ENCODE measurements at places on chromosomes 5 and 9.

- DNase-seq = no peak
These were observed 137.4 kb upstream of the DMAC1 start for GRCh38 chr9:7936996-7937395.

DNA sequence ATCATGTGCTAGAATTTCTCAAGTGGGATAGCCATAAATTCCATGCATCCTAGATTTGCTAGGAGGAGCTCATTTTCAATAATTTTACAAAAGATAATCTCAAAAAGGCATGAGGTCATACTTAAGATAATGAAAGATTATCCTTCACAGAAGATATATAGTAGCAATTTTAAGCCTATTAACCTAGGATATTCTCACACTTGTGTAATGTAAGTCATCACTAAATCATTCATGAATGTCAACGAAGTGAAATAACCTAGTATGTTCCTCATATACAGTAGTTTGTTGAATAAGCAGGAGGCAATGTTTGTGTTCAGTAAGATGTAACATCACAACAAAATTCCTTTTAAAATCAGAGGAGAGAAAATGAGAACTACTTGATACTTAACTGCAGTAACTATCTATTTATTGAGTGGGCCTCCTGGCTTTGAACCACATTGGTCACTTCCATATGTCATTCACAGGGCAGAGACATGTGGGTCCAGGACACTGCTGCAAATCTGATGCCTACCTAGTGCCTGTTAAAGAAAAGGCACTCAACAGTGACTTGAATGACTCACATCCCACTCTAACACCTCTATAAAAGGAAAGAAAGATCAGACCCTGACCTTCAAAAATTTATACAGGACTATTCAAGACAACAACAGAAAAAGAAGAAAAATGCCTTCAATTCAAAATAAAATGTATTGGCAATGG lies 8.2 kb downstream of the LIFR start:
- DNase-seq = no peak

DNA sequence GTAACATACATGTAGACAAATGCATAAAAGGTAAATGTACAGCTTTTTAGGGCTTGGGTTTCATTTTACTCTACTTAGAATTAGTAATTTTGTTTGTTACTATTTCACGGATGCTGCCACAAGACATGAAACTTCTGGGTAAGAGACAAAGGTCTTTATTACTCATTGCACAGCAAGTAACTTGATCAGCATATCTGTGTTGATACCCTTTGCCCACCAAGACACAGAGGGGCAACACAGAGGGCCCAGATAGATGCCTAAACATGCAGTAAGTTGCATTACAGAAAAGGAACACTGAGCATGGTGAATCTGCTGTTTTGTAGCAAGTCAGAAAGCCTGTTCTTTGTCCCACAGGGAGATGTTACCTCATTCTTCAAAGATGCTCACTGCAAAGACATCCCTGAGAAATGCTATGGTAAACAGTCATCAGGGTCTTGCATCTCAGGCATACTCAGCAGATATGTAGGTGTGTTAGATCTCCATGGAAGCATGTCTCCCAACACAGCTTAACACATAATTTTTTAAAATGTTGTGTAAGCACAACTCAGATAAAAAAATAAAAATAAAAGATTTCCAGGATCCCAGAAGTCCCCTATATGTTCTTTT lies 10.3 kb downstream of the ITGA2 start:
- no peak for DNase-seq

GRCh38 chr5:75152860-75153259 lies 83.8 kb downstream of the ANKRD31 start:
- DNase-seq = no peak

- no peak for DNase-seq
These were observed 42.1 kb downstream of the NKD2 start for GRCh38 chr5:1050423-1051365.
